ENCODE measurements at places on chromosomes 4 and X.
A peak's percentile ranks its signal among the peaks of the same experiment; 100 is the strongest.

GRCh38 chr4:155609455-155610059, 57.1 kb upstream of the GUCY1A1 start:
- DNase-seq: no peak

DNA sequence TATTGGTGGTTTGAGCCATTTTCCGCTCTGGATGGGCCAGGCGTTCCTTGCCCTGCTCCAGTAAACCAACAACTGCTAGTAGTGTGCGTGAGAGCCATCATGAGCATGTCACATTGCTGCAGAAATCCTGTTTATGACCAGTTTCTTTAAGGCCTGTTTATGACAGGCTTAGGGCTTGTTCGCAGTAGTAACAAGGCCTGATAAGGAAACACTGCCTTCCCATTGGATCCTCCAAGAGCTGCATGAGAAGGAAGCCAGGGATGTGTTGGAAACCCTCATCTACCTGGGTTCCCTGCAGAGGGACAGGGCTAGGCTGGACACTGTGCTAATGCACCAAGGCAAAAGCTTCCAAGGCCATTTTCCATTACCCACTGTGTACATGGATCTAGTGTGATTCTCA, 153.9 kb downstream of the ZNF518B start:
- DNase-seq: no peak

- DNase-seq: peak; percentile 15
Observed at GRCh38 chr4:2832309-2832980, 11.2 kb upstream of the ADD1 start.

DNA sequence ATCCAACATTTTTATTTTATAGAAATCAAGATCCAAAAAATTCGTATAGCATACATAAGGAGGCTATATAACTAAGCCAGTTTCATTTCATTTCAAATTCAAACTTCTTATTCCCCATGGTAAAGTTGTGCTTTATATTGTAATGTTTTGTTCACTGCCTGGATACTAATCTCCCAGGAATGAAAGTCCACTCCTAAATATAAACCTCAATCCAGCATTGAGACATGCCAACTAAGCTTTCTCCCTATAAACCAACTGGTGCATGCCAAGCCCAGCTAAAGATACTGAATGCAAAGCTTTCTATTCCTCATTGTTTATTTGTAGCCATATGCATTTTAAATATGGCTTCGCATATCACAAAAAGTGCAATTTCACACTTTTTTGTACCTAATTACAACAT, 63.8 kb upstream of the INPP4B start:
- no peak for DNase-seq

DNA sequence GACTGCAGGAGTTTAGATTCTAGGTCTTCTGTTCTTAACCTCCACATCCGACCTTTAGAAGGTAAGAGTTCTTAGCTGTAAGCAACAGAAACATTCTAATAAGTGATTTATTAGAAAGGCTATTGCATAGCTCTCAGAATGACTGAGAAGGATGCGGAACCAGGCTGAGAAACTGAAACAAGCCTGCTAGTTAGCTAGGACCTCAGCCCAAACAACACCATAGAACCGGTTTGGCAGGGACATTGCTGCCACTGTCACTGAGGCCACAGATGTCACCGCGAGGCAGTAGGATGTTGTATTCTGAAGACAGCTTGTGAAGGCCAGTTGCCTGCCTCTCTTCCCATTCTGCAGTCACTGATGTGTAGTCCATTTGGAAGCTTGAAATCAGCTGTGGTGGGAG, 160.0 kb upstream of the ARX start:
- no peak for DNase-seq

DNA sequence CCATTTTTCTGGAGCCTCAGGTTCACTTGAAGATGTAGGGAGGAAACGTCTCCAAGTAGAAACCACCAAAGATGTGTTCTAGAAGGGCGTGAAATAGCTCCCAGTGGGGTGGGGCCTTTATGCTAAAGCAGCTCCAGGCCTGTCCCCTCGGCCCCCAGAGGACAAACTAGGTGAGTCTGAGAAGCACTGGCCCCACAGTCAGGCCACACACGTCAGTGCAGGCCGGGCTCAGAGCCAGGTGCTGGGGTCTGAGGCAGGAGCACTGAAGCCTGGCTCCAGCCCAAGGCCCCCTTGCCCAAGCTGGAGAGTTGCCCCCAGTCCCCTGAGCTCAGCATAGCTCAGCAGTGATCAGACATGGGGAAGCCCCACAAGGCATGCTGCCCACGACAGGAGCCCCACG, 95.4 kb upstream of the PSAPL1 start:
- DNase-seq: no peak

DNA sequence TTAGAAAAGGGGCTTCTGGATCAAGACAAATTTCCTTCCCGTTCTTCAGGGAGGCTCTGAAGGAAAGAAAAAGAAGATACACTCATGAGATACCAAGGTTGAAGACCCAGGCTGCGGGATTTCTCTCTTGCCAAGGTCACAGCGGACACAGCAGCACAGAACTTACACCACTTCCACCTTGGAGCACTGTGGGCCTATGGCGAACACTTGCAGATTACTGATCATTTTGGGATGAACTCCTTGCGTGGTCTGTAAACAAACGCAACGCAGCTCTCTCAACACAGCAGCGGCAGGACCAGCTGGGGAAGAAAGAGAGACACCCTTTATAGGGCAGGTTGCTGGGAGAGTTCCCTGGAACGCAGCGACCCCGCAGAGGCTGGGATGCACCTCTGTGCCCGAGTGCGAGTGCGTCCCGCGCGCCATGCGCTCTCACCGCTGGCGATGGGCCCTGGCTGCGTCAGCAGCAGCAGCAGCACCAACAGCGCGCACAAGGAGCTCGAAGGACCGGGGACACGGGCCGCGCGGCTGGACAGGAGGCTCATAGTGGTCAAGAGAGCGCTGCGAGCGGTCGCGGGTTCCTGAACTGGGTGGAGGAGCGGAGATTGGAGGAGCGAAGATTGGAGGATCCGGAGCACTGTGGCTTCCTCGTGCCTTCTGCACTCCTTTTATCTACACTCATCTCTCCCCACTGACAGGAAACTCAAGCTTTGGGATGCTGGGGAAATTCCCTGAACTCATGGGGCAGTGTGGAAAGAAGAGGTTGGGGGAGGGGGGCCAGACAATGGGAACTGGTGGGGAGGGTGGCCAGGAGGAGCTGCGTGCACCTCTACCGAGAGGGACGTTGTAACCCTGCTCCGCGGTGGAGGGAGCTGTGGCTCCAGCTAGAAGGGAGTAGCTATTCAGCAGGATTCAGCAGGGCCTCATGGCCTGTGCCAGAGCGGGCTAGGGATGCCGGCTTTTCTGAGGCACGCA, at the start of gene CXCL5:
Gene CXCL5 (minus strand): TSS at position 638 of the 972 bp plus-strand sequence. CDS start 96 bp downstream, at position 542.
- DNase-seq: no peak

DNA sequence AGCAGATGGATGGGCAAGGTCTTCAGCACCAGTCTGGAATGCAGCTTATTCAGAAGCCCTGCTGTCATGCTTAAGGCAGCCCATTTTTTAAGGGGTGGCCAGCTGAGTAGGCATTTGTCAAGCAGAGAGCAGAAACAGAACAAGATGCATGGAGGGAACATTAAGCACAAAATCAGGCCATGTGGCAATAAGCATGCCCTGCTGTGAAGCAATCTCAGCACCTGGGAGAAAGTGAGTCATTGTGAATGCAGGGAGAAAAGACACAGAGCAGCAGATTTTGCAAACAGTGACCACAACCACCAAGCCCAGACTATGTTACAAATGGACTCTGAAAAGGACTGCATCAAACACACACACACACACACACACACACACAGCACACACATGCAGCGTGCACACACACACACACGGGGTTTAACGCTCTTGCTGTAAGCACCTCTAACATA, 94.1 kb upstream of the GALNT7 start:
- no peak for DNase-seq

DNA sequence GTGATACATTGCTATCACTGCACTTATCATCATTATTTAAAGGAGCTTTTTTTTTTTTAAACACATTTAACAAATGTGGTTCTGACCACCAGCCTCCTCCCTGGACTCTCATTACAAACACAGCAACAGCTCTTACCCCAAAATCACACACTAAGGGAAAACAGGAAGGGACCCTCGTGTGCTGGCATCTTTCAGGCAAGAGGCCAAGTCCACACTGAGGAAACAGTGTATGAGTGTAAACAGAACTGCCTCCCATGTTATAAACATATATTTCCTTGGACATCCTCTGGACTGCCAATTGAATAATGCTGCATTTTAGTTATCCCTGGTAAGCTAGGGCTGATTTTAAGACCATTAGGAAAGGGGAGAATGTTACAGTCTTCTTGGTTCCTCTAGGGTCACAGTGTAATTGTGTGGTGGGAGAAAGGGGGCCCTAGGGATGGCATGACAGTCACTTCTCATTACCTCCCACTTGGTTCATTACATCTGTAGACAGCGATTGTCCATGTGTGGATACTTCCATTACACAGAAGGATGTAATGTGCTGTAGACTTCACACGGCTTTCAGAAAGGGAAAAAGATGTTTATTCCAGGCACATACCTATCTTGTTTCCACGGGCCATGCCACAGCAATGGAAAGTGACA, 244.6 kb upstream of the TET2 start:
- DNase-seq: no peak

- no peak for DNase-seq
Observed at GRCh38 chr4:142698552-142698951, 147.5 kb downstream of the INPP4B start.

- DNase-seq: no peak
Observed at GRCh38 chr4:89997171-89997704, 102.6 kb downstream of the MMRN1 start.

- DNase-seq: no peak
Observed at GRCh38 chr4:169626331-169627282, 6.2 kb downstream of the CLCN3 start.

- no peak for DNase-seq
Observed at GRCh38 chr4:15003891-15004738, 1.8 kb downstream of the CPEB2 start.
